HEK293T (cell line): ENCODE measurements at places on chromosomes 1 and 21.

DNA sequence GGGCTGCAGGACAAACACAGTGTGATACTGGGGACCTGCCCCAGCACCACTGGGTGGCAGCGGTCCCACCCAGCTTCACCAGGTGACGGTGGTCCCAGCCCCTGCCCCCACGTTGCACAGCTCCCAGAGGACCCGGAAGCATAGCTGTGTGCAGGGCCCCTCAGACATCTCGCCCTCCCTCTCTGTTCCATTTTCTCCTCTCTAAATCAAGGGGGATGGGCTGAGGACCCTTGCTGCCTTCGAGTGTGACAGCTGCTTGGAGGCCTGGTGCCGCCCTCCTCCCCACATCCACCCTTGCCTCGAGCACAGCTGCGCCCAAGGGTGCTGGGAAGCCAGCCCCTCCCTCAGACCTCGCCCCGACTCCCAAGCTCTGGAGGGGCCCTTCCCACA lies 16.1 kb upstream of the LRRC3 start:
- DNase-seq: no peak

GRCh38 chr1:34744851-34745250 lies 10.0 kb upstream of the GJB5 start:
- DNase-seq: no peak

DNA sequence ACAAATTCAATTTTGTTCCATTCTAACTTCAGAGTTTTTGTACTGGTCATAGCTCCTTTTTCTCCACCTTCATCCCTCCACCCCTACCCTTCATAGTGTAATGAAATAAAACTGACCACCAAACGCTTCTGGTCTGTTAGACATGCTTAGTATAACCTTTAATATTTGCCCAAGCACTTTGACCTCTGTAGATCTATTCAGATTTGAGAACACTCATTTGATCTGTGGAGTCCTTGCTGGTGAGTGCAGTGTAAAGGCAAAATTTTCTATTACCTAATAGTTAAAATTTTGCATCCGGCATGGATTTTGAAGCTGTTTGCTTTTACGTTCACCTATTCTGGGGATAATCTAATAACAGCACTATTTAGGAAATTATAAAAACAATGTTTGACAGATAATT lies 41.2 kb downstream of the TMEM200B start:
- DNase-seq: no peak

- DNase-seq: no peak
Observed at GRCh38 chr1:245041058-245041698, 113.6 kb upstream of the KIF26B start.

GRCh38 chr1:54272772-54273091 lies 72.8 kb downstream of the MRPL37 start:
- DNase-seq: no peak

GRCh38 chr1:59669752-59670312 lies 144.9 kb upstream of the HOOK1 start:
- DNase-seq: no peak

DNA sequence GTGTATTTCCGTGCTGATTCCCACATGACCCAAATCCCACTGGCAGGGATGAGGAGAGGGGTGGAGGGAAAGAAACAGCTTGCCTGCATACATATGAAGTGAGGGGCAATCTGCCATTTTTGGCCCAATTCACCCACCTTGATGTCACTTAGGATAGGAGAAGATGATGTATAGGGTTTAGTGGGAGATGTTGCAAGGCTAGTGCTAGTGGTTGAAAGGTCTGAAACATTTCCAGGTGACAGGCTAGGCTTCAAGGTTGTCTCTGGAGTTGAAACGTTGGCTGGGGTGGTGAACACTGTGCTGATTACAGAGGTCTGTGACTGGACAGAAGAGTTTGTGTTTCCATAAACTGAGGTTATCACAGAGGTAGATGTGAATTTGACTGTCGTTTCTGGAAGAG lies 12.1 kb downstream of the CD34 start:
- DNase-seq: no peak

DNA sequence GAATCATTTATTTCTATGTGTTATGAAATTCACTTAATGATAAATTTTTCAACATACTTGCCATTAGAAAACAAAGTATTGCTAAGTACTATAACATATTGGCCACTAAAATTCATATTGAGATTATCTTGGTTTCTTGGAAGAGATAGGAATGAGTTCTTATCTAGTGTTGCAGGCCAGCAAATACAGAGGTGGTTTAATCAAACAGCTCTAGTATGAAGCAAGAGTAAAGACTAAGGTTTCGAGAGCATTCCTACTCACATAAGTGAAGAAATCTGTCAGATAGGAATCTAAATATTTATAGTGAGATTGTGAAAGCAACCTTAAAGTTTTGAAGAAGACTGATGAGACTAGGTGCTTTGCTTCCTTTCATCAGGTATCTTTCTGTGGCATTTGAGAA lies 37.9 kb upstream of the FOXE3 start:
- no peak for DNase-seq

DNA sequence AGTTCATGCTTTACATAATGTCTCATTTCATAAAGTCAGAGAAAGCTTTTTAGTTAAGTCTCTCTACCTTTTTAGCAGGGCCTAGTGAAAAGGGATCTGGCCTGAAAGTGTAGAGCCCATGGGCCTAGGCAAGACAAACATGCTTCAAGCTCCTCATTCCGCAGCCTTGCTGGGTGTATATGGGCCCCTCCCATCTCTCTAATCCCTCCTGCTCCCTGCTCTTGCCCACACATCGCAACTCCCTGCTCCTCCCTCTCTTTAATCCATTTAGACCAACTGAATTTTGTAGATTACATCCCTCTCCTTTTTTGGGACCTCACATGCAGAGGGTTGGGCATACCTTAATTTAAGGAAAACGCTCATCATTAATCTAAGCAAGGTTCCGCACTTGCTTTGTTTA lies 42.3 kb upstream of the CCDC190 start:
- DNase-seq: no peak

GRCh38 chr1:173862769-173863223 lies 5.0 kb downstream of the GAS5 start:
- DNase-seq: no peak

DNA sequence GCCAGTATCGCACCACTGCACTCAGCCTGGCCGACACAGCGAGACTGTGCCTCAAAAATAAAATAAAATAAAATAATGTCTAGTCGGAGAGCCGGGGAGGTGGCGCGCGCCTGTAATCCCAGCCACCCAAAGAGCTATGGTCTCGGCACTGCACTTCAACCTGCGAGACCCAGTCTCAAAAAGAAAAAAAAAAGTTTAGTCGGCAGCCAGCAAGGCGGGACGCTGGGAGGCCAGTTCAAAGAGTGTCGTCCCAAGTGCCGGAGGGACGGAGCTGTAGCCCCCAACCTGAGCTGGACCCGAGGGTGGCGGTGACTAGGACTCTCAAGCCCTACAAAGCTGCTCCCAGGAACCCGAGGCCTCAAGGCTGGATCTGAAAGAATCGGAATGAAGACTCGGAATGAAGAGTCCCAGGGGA lies 632 bp upstream of the FALEC start:
- no peak for DNase-seq

DNA sequence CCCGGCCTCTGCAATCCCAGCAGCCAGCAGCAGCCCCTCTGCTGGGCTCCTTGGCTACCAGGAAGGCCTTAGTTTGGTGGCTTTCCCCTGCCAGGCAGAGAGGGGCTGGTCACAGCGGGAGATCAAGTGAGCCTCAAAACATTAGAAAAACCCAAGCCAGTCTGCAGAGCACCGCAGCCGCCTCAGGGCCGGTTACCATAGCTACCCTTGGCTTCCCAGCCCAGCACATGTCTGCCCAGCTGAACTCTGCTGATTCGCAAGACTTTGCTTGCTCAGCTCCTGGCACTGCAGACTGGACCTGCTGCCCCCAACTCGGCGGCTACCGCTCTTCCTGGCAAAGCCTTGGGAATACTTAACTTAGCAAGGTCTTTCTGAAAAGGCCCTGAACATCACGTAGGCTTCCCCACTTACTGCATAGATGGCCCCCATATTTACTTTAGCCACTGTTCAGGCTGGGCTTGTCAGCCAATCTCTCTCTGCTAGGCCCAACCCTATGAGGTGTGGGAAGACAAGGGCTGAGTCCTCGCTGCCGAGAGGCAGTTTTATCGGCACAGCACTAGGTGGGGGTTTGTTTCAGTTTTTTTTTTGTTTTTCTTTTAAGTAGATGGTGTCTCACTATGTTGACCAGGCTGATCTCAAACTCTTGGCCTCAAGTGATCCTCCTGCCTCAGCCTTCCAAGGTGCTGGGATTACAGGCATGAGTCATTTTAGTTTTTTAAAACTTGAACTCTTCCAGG lies 28.6 kb upstream of the PLEKHG5 start:
- peak; percentile 37 for DNase-seq

DNA sequence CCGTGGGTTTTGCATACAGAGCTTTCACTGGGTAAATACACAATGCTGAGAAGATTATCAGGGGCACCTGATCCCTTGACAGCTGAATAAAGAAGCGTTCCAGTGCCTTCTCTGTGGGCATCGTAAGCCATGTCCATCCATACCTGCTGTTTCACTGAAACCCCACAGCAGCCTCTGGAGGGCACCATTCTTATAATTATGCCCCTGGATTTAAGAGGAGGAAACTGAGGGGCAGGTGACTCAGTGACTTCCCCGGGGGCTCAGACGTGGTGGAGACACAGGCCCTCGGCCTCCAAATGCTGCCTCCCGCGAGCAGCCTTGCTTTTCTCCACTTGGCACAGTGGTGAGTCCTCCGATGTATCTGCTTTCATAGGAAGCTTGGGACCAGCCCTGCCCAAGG lies 56.7 kb downstream of the B3GALT5 start:
- no peak for DNase-seq

- no peak for DNase-seq
Observed at GRCh38 chr1:82018319-82018718, 217.6 kb downstream of the ADGRL2 start.

GRCh38 chr1:50214717-50215116 lies 106.0 kb downstream of the ELAVL4 start:
- no peak for DNase-seq

DNA sequence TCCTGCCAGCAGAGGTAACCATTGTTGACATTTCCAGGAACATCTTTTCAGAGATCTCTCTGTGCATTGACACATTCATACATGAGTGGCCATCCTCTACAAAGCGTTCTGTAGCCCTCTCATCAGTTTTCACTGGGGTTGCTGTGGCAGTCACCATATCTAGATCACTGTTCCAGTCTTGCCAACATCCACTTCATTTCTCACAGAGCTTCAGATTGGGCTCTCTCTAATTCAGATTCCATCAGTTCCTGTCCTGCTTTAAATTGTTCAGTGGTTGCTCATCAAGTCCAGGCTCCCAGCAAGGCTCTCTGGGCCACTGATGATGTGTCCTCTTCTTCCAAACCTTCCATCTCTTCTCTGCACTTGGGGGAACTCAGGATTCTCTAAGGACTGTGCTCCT lies 173.7 kb downstream of the KCNJ6 start:
- DNase-seq: no peak

DNA sequence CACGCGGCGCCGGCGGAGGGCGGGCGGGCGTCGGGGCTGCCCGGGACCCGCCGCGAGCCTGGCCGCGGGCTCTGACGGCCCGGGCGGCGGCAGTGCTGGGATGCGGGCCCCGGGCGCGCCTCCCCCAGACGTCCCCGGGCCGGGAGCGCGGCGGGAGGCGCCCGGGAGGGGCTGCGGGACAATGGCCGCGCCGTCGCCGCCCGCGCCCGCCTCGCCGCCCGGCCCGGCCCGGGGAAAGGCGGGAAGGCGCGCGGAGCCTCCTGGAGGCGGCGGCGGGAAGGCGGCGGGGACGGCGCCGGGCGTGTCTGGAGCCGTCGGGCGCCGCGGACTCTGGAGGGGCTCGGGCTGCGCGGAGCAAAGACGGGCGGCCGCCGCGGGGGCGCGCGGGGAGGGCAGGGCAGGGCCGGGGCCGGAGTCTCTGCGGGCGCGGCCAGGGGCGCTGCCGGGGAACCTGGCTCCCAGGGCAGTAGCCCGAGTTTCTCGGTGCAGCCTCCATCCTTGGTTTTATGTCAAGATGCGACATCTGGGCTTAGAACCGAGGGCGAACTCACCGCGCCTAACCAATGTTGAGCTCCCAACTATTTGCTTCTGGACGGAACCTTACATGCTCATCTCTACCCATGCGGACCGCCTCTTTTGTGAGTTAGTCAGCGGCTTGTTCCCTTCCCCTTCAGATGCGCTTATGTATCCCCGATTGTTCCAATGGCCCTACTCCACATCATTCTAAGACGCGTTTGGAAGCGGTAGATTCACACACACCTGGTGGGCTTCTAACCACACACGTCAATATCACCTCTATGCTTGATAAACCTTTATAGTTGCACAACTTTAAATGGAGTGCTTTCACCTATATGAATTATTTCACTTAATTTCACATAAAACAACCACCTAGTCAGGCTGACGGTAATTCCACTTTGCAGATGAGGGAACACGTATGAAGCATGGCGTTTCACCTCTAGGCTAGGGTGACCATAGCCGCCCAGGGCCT lies 651 bp downstream of the ZBTB8A start:
- DNase-seq: peak; percentile 66

- DNase-seq: no peak
Observed at GRCh38 chr1:115436596-115436995, 98.5 kb upstream of the NGF start.

GRCh38 chr1:246725191-246725590 lies 982 bp downstream of the SCCPDH start:
- peak; percentile 8 for DNase-seq

DNA sequence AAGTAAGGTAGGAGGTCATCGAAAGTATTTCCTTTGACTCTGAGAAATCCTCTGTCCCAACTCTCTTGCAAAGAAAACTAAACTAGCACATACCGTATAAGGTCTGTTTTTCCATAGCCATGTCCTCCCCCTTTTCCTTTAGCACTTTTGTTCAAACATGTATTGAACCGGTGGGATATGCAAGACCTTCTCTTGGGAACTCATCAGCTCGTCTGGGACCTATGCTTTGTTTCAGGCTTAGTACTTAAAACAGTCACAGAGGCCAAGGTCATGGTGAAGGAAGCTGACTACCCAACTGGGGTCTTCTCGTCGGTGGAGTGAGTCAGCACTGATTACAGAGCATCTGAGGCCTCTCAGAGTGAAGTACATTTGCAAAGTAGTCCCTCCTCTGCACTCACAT lies 185.0 kb downstream of the ZBTB18 start:
- DNase-seq: no peak

- no peak for DNase-seq
Observed at GRCh38 chr1:167631936-167632614, 2.0 kb downstream of the RCSD1 start.
